Amygdala (tissue), 56 donors: ENCODE measurements at places on chromosomes 4 and X.

DNA sequence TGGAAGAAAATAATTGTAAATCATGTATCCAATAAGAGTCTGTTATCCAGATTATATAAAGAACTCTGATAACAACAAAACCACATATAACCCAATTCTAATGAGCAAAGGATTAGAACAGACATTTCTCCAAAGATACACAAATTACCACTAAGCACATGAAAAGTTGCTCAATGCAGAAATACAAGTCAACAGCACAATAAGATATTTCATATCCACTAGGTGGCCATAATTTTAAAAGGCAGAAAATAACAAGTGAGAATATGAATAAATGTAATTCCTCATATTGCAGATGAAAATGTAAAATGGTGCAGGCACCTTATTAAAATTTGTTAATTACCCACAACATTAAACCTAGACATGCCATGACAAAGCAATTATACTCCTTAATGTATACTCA is 73.9 kb upstream of the ZCCHC13 start:
- no peak for DNase-seq

DNA sequence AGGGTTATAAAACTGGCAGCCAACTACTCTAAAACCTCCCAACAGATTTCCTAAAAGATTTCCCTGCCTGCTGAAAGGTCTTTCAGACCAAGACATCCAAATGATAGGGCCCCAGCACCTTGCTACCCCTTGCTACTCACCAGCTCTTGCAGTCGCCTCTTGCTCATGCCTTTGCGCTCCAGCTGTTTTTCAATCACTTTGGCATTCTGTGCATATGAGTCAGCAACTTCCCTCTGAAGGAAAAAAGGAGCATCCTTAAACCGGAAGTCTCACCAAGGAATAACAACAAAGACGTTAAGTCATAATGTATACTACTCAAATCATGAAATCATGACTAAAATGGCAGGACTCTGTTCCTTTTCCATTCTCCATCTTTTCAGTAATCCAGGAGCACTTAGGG is 24.0 kb downstream of the STEEP1 start:
- DNase-seq = no peak

GRCh38 chrX:53685711-53686110 is 808 bp downstream of the HUWE1 start:
- DNase-seq = no peak

DNA sequence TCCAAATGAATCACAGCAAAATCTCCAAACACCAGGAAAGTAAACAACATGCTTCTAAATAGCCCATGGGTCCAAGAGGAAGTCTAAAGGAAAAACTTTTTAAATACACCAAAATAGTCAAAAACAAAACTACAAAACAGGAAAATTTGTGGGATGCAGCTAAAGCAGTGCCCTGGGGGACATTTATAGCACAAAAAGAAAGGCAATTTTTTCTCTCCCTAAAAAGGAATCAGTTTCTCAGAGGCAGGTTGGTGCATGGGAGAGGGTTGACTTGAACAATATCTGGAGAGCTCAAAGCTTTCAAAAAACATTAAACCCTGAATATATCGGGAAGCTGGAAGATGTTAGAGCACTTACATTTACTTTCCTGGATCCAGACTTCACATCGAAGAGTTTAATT is 15.7 kb upstream of the DUSP9 start:
- DNase-seq = no peak

DNA sequence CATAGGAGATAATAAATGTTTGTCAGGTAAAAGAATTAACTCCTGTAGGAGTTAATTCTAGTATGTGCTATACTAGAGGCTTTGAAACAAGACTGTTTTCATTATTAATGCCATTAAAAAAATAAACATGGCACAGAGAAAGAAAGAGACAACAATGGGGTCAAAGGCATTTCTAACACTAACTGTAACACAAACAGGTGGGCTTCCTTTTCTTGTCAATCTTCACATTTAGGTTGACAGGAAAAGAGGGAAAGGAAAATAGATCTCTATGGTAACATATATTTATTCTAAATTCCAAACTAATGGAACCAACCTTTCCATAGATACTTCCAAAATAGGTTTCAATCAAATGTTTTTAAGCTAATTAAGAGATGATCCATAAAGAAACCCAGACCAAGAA is 9.8 kb downstream of the ANKRD17 start:
- no peak for DNase-seq

DNA sequence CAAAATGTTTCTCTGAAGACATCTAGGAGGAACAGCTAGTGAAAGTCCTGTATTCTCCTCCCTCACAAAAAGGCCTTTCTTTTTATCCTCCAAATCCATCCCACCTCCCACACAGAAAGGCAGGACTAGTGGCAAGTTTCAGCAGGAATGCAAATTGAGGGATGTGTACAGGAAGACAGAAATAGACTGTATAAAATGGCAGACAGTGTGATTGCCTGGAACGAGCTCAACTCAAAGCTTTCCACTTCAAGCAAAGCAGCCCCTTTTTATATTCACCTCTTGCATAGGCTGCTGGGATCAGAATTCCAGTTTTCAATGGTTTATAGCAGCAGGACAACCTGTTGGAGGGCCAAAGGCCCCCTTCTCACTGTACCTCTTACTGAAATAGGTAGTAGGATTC is 57.5 kb downstream of the DCX start:
- DNase-seq = no peak

DNA sequence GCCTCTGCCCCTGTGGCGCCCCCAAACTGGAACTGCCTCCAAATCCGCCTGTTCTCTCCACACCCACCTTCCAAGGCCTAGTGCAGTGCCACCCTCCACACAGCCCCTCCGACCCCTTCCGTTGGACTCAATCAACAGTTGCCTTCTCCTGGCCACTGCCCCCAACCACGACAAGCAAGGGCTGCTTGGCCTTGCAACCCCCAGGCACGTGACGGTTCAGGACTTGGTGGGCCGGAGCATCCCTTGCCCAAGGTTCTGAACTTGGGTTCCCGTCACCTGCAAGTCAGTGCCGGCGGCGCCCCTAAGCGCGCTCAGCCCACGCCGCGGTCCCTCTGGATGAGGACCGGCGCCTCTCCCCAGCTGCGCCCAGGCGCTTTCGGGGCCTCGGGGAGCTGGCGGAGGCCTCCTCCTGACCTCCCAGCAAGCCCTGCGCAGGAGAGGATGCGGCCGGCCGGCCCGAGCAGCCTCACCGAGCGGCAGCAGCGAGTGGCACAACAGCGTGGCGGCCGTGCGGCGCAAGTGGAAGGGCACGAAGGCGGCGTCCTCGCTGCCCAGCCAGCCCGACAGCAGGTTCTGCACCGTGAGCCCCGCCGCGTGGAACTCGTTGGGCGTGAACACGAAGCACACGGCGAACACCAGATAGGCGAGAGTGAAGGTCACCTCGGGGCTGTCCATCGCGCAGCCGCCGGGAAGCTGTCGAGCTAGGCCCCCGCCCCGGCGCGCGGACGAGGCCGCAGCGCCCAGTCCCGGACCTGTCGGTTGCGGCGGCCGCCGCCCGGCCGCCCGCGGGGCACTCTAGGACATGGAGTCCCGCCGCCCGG is 750 bp downstream of the TMEM129 start:
- DNase-seq = peak; percentile 20

DNA sequence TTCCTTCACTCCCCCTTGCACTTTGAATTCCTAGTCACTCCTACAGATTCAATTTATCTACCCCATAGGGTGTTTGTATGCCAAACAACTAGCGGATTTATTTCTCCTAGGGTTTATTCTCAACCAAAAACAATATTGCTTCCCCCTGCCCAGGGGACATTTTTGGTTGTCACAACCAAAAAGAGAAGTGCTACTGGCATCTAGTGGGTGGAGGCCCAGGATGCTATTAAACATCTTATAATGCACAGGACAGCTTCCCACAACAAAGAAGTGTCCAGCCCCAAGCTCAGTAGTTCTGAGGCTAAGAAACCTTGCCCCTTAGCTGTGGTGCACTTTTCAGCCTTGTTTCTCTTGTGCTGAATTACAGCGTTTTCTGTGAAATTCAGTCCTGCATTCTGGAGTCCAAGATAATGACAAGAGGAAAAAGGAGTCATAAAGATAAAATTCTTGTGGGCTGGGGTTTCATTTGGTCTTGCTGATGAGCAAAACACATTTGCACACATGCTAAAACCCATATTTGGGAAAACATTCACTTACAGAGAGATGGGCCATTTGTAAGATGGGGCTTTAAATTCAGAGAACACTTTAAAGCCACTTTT is 11.2 kb upstream of the SYTL4 start:
- DNase-seq = no peak
